ENCODE measurements at places on chromosomes 6 and 20. TPM values are rescaled to one million over a fixed set of nuclear protein-coding genes. Genes with fewer than 3 reads are reported as not detected.

GRCh38 chr6:82494367-82494766 is 130.8 kb downstream of the TPBG start:
- H3K4me3 ChIP-seq, result no peak overlapping the region
- no peaks in the 10 kb centered on the region for H3K4me1 ChIP-seq
- no peaks in the 10 kb centered on the region for H3K36me3 ChIP-seq

GRCh38 chr6:73955800-73956199 is 259.8 kb downstream of the CD109 start:
- no peaks in the 10 kb centered on the region for H3K4me1 ChIP-seq
- H3K27me3 ChIP-seq, result no peaks in the 10 kb centered on the region
- H3K36me3 ChIP-seq, result no peaks in the 10 kb centered on the region
- H3K27ac ChIP-seq, result no peak overlapping the region
- DNase-seq, result no peak

GRCh38 chr20:32528171-32528891 is 56.8 kb downstream of the NOL4L start:
- H3K27ac ChIP-seq, result no peak overlapping the region
- DNase-seq, result no peak
- H3K27me3 ChIP-seq, result no peaks in the 10 kb centered on the region
- H3K4me1 ChIP-seq, result no peaks in the 10 kb centered on the region

DNA sequence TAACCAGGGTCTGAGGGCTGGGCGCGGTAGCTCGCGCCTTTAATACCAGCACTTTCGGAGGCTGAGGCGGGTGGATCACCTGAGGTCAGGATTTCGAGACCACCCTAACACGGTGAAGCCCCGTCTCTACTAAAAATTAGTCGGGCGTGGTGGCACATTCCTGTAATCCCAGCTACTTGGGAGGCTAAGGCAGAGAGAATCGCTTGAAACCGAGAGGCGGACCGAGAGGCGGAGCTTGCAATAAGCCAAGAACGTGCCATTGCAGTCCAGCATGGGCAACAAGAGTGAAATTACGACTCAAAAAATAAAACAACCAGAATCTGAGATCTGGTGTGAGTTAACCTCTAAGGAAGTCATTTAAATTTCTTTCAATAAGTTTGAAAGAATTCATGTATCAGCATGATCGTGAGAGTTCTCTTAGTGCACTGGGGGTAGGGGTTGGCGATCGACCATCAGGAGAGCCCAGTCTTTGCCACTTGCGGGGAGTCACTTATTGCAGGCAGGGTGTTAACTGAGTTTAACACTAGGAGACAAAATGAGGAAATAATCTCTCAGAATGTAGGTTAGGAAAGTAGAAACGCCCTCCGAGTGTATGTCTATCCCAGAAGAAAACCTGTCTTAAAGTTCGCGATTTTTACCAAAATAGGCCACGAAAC is 206.5 kb upstream of the ZNF184 start:
- peaks cover 86% of the 10 kb centered on the region for H3K27me3 ChIP-seq
- H3K4me1 ChIP-seq, result no peaks in the 10 kb centered on the region
- no peaks in the 10 kb centered on the region for H3K36me3 ChIP-seq
- DNase-seq, result no peak
- no peak overlapping the region for H3K27ac ChIP-seq

DNA sequence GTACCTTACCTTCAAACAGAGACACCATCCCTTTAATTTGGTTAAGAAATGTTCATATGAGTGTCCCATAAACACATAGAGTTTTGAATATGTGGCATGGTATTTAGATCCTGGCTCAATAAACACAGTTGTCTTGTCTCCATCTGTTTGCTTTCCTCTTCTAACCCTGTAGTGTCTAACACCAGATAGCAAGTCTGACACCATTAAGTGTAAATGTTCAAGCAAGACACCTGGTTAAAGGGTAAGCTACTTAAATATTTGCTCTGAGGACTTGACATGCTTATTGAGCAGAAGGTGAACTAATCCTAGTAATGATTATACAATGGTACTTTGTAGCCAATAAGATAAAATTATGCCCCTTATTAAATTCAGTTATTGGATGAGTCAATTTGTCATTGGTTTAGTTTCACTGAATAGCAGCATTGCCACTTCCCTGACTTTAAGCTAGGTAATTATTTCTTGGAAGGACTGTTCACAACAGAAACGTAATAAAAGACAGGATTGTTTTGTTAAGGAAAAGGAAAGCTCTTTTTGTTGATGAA is 26.9 kb upstream of the GOPC start:
- no peak overlapping the region for H3K4me3 ChIP-seq
- DNase-seq, result no peak
- no peaks in the 10 kb centered on the region for H3K27me3 ChIP-seq
- H3K4me1 ChIP-seq, result no peaks in the 10 kb centered on the region
- H3K36me3 ChIP-seq, result no peaks in the 10 kb centered on the region
- H3K27ac ChIP-seq, result no peak overlapping the region

DNA sequence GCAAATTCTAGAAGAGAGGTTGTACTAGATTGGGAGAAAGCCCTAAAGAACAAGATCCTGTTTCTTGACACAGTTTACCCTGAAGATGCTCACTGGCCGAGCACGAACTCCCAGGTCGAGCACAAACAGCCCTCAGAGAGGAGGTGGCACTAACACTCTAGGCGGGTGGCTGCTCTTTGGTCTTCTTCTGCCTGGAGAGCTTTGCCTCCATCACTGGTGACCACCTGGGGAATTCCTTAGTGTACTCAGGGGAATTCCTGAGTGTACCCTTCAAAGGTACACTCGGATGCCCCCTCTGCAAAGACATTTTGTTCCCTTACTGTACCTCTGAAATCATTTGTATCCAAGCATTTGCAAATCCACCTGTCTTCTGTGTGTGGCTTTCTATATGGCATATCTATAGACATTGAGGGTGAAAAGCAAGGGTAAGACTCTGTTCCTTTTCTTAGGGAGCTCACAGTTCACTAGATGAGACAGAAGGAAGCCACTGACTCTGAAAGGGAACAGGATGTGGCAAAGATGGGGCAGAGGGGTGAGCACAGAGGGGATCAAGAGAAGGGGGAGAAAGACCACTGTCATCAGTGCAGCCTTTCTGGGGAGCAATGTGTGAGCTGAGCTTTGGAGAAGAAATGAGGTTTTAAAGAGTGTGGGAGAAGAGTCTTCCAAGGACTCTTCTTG is 169.8 kb upstream of the PROKR2 start:
- DNase-seq, result no peak
- no peak overlapping the region for H3K4me3 ChIP-seq
- no peak overlapping the region for H3K27ac ChIP-seq
- H3K27me3 ChIP-seq, result no peaks in the 10 kb centered on the region
- H3K36me3 ChIP-seq, result no peaks in the 10 kb centered on the region

GRCh38 chr6:160103825-160104100 is 17.9 kb upstream of the SLC22A1 start:
- no peak for DNase-seq
- H3K4me1 ChIP-seq, result peaks cover 9% of the 10 kb centered on the region
- H3K4me3 ChIP-seq, result no peak overlapping the region
- H3K27ac ChIP-seq, result no peak overlapping the region
- peaks cover 64% of the 10 kb centered on the region for H3K36me3 ChIP-seq

DNA sequence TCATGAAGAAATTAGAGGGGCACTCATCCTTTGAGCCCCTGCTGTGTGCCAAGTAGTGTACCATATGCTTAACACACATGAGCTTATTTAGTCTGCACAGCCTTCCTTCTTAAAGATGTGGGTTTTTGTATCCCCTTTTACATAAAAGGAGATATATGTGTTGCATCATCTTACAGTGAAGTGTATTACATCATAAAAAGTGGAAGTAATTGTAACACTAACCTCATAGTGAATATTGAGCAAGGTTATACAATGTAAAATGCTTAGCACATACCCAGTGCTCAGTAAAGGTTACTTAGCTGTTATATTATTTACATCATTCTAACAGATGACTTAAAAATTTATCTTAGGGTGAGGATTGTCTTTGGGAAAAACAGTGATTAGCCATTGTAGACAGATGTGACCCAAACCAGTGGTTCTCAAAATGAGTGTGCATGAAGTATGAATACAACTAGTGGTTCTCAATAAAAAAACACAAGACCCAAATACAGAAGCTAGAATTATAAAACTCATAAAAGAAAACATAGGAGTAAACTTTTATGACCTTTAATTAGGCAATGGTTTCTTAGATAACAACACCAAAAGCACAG is 3.8 kb upstream of the PIGU start:
- no peaks in the 10 kb centered on the region for H3K27me3 ChIP-seq
- H3K4me1 ChIP-seq, result no peaks in the 10 kb centered on the region
- no peak overlapping the region for H3K4me3 ChIP-seq
- no peak overlapping the region for H3K27ac ChIP-seq
- no peak for DNase-seq
- no peaks in the 10 kb centered on the region for H3K36me3 ChIP-seq

DNA sequence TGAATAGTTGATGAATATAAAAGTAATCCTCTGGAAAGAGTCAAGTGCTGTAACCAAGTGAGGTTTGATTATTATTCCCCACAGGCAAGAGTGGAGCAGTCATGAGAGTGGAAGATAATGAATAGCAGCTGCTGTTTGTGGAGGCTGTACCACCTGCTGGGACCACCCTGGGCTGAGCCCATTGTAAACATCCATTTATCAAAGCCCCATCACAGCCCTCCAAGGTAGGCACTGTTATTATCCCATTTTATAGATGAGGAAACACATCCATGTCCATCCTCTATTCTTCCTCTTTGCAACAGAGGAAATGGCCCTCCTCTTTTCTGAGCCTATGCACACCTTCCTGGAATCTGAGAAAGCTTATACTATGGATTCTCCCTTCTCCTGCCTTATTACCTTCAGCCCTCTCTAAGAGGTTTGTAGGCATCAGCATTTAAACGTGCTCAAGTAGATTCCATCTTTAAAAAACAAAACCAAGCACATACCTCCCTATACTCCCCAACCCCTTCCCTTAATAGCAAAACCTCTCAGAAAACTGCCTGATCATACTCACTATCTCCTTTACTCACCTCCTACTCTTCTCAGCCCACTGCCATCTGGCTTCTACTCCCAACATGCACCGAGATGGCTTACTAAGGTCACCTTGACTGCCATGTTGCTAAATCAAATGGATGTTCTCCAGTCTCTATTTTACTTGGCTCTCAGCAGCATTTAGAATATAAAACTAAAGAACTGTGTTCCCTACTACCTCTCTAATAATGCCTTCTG is 37.1 kb downstream of the CDH22 start:
- no peaks in the 10 kb centered on the region for H3K4me1 ChIP-seq
- H3K27ac ChIP-seq, result no peak overlapping the region
- H3K4me3 ChIP-seq, result no peak overlapping the region

Gene NHSL1
- 69.5 TPM for total RNA-seq

Gene SALL4
- total RNA-seq, result 0.43 TPM

Gene EFCAB8
- total RNA-seq, result 0.72 TPM
